Right ventricle myocardium inferior (tissue), 1 donor: ENCODE measurements at places on chromosomes 4 and X. TPM values are rescaled to one million over a fixed set of nuclear protein-coding genes. Genes with fewer than 3 reads are reported as not detected.

Gene CUL4B
- 18.3 TPM for total RNA-seq

Gene BRCC3
- 16.5 TPM for total RNA-seq

Gene USP51
- total RNA-seq, result 1.2 TPM

Gene KCNIP4
- not detected for total RNA-seq

DNA sequence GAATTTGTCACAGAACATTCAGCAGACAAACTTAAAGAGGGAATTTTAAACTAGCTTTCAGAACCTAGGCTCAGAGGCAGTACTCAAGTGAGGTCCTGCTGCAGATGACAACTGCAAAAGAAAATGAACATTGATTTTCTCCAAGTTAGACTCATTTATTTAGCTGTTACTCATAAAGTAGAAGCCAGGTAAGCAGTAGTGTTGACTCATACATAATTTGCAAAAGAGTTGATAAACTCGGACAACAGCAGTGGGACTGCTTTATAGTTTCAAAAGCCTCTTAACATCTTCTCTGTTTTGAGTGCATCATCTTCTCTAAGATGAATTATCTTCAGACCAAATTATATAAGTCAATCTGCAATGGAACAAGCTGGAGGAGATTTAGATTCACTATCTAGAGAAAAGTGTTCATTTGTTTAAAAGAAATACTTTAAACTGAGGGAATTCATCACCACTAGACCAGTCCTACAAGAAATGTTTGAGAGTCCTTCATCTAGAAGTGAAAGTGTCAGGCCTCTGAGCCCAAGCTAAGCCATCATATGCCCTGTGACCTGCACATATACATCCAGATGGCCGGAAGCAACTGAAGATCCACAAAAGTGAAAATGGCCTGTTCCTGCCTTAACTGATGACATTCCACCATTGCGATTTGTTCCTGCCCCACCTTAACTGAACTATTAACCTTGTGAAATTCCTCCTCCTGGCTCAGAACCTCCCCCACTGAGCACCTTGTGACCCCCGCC is 49.5 kb downstream of the COQ2 start:
- no peak for DNase-seq

DNA sequence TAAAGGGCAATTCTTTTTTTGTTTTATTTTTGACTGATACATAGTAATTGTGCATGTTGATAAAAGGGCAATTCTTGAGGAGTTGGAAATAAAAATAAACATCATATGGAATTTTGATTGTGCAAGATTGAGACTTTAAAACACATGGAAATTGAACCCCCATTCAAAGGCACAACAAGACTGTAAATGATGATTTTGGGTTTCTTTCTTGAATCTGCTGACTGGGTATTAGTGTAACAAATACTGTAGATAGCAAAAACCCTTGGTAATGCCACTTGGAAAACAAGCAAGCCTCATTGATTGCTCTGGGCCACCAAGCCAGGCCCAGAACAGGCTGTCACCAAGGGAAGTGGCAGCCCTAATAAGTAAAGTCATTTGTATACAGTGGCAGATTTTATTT is 73.0 kb upstream of the ANXA3 start:
- no peak for DNase-seq

DNA sequence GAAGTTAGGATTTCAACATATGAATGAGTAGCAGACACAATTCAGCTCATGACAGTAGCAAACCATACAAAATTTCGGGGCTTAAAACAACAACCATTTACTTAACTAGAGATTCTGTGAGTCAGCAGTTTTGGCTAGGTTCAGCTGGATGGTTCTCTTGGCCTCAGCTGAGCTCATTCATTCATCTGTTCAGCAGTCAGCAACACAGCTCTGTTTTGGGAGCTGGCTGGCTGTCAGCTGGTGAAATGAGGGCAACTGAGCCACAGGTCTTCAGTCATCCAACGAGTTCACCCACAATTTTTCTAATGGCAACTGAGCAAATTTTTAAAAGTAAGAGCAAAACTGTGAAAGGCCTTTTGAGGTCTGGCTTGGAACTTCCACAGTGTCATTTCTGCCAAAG is 2005.1 kb upstream of the AGA start:
- DNase-seq, result no peak

- DNase-seq, result no peak
Observed at GRCh38 chr4:131258361-131258760, 1890.7 kb upstream of the PCDH10 start.

GRCh38 chr4:95508421-95508820 is 40.4 kb downstream of the UNC5C start:
- no peak for DNase-seq

DNA sequence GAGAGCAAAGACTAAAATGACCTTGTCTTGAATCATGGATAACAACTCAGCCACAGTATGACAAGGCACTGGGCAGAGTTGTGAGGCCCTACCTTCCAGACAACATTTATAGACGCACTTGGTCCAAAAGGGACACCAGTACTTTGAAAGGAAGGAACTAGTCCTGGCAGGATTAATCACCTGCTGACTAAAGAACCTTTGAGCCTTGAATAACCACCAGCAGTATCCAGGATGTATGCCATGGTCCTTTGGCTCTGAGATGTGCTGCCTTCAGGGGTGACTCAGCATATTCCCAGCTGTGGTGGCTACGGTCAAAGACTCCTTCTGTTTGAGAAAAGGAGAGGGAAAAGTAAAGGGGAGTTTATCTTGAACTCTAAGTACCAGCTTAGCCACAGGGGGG is 118.1 kb upstream of the PRR32 start:
- DNase-seq, result no peak
